ENCODE measurements at places on chromosomes 1 and 21.

GRCh38 chr21:42614396-42614795, 39.0 kb upstream of the PDE9A start:
- H3K4me1 ChIP-seq, result no peaks in the 10 kb centered on the region
- no peak overlapping the region for H3K4me3 ChIP-seq

DNA sequence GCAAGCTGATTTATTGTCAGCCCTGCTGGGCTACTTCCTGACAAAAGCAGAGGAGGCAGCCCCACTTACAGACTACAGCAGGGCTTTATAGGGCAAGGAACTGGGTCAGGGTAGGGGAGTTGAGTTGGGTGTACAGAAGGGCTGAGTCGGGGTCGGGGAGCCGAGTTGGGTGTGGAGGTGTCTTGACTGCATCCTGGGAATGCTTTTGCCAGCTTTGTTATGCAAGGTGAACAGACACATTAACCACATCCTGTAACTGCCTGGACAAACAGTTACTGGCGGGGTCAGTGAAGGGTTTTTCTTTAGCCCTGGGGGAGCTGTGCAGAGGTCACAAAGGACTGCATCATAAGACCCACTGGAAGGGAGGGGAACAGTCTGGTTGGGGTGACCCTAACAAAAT, 39.1 kb upstream of the GBP5 start:
- no peak for DNase-seq
- no peak overlapping the region for H3K27ac ChIP-seq
- no peaks in the 10 kb centered on the region for H3K27me3 ChIP-seq
- peaks cover 22% of the 10 kb centered on the region for H3K4me1 ChIP-seq
- no peaks in the 10 kb centered on the region for H3K36me3 ChIP-seq

DNA sequence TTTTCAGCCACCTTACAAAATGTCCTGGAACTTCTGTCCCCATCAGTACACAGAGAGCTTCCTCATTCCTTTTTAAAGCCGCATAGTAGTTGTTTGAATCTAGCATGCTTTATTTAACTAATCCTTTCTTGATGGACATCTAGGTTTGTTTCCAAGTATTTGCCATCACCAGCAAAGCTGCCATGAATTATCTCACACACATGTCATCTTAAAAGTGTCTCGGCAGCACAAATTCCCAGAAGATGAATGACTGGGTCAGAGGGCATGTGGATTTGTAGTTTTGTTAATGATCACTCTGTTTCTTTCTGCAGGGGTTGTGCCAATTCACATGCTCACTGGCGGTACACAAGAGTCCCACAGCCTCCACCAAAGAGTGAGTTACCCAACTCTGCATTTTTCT, 68.3 kb downstream of the CLIC6 start:
- H3K27me3 ChIP-seq, result no peaks in the 10 kb centered on the region
- no peak overlapping the region for H3K27ac ChIP-seq
- H3K4me3 ChIP-seq, result no peak overlapping the region
- no peaks in the 10 kb centered on the region for H3K36me3 ChIP-seq
- DNase-seq, result no peak

DNA sequence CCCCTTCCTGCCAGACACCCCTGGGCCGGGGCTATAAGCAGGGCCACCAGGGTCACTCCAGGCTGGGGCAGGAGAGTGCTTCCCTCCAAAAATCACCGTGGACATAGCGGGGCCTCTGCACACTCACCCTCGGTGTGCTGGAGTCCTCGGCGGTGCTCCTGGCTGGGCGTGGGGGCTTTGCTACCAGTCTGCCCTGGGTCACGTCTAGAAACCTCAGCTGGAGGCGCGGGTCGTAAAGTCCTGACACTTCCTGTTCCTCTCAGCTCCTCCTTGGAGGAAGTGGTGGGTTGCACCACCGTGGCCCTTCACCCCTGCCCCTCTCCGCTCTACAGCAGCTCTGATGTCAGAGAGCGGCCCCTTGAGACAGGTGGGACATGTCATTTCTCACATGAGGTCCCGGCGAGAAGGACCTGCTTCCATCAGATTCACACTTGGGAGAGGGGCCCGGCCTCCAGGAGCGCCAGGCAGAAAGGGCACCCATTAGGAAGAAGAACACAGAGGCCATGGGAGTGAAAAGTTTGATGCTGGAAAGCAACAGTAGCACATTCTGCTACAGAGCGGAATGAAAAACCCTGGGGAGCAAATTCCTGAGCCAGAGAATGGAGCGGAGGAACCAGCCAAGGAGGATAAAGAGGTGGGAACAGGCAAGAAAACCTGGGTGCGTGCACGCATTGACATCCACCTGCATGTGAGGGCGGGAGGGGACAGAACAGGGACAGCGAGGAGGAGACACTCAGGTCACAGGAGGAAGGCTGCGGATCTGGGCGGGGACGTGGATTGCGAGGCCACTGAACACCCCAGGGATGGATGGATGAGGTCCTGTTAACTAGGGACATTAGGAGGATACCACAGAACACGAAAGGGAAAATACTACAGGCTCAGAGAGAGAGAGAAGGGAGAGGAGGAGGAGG, at the start of gene ITGB2:
Gene ITGB2 (minus strand): TSS at position 206 of the 911 bp plus-strand sequence. CDS start 10,117 bp downstream, outside the sequence.
- no peaks in the 10 kb centered on the region for H3K4me1 ChIP-seq
- DNase-seq, result no peak
- H3K27ac ChIP-seq, result no peak within 1 kb of the TSS
- no peaks in the 10 kb centered on the region for H3K36me3 ChIP-seq
- H3K27me3 ChIP-seq, result peaks cover 98% of the 10 kb centered on the region
- no peak within 1 kb of the TSS for H3K4me3 ChIP-seq

DNA sequence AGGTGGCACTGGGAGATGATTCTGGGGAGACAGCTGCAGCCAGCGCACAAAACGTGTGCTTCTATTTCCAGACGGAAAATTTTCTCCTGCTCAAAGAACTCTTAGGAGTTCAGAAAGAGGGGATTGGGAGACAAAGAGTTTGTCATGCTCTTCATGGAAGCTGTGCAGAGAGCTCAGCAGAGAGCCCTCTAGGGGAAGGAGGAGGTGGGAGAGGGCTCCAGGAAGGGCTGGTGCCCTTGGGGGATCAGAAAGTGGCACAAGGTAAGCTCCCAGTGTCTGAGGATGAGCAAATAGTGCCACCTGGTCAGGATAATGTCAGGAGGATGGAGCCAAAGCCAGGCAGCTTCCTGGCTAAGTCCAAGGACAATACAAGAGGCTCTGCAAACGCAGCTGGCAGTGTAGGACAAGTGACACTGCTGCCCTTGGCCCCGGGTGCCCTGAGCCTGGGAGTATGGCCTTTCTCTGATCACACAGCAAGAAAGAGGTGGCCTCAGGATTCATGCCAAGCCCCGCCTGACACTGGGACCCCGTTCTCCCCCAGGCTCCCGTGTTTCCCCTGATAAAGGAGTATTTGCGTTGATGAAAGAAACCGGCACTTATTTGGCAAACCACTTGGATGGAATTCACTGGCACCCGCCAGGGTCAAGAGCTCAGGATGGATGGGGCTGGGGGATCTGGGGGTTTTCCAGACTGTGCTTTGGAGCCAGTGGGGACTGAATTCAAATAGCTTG, 254.0 kb downstream of the PTPRU start:
- peaks cover 90% of the 10 kb centered on the region for H3K27me3 ChIP-seq
- no peaks in the 10 kb centered on the region for H3K4me1 ChIP-seq
- H3K4me3 ChIP-seq, result no peak overlapping the region
- H3K36me3 ChIP-seq, result no peaks in the 10 kb centered on the region
- no peak overlapping the region for H3K27ac ChIP-seq

- no peak for DNase-seq
- no peaks in the 10 kb centered on the region for H3K27me3 ChIP-seq
- H3K36me3 ChIP-seq, result no peaks in the 10 kb centered on the region
- no peak overlapping the region for H3K4me3 ChIP-seq
- H3K4me1 ChIP-seq, result no peaks in the 10 kb centered on the region
Measured at GRCh38 chr1:38061883-38062328, 15.3 kb upstream of the POU3F1 start.

DNA sequence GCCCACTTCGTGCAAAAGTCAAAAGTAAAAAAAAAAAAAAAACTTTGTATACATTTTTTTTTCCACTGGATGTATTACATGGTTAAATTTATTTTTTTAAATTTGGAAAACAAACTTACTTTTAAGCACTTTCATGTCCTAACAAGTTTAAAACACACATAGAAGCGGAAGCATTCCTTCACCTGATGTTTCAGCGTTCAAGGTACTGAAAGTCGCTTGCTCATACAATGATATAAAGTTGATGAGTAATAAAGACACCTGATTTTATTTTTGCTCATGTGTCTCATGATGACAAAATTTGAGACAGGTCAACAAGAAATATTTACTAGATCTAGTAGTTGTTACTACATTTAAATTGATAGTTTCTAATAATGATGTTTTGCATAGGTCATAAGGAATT, 35.5 kb downstream of the ADAMTS1 start:
- no peak for DNase-seq
- H3K27me3 ChIP-seq, result no peaks in the 10 kb centered on the region
- H3K4me3 ChIP-seq, result no peak overlapping the region
- no peak overlapping the region for H3K27ac ChIP-seq

Data from MM.1S (cell line).